ENCODE measurements at places on chromosomes 7 and 10.

- no peak for DNase-seq
These were observed 34.6 kb downstream of the ANXA8 start for GRCh38 chr10:47449102-47449978.

GRCh38 chr10:110946496-110946895 is 27.1 kb downstream of the SHOC2 start:
- no peak for DNase-seq

DNA sequence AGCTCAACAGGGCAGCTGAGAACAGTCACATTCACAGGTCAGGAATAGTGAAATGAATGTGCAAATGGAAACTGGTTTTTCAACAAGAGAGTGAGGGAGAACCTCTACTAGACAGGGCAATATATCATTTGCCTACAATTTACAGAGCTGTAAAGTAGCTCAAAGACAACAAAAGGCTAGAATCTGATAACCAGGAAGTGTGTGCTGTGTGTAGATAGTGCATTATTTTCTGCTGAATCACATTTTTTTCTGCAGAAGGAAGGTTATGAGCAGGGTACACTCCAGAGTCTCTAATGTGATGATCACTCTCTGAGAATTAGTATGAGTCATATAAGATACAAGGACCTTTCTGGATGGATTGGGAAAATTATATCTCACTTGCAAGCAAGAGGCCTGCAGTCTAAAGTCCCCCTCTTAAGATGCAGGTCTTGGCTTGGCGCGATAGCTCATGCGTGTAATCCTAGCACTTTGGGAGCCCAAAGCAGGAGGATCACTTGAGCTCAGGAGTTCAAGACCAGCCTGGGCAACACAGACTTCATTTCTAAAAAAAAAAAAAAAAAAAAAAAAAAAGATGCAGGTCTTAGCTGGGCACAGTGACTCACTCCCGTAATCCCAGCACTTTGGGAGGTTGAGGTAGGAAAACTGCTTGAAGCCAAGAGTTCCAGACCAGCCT is 59.9 kb upstream of the COBL start:
- no peak for DNase-seq

DNA sequence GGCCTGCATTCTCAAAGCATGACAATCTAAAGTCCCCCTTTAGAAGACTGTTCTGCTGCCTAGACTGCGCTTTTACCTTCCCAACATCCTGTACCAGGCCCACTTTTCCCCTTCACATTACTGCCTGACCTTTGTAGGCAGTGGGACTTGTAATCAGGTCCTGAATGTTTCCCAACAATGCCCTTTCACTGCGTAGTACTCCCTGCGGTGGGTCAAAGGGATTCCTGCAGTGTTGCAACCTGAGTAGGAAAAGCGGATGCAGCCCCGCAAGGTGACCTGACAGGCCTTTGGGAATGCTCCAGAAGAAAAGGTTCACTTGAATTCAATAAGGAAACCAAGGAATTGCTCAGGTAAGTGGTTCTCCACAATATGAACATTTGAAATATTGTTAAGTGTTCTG is 4.9 kb upstream of the TCAF1 start:
- DNase-seq: no peak

DNA sequence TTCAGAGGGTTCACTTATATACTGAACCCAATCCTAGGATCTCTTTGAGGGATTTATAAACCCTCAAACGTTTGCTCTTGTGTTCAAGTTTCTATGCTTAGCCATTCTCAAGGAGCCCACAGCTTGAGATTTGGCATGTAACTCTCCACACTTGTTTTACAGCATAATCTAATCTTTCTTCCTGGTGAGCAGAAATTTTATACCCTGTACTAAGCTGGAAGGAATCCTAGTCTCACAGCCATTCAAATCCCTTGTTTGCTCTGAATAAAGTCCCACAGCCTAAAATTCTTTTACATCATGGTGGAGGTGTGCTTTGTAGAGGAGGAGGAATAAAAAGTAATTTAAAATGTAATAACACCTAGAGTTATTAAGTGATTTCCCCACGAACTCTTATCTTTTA is 5.3 kb upstream of the AGR2 start:
- DNase-seq: no peak

Data from forelimb muscle (tissue), 1 donor.